Neural progenitor cell (in vitro differentiated cells): ENCODE measurements at places on chromosomes 7 and 10. TPM values are rescaled to one million over a fixed set of nuclear protein-coding genes. Genes with fewer than 3 reads are reported as not detected.

DNA sequence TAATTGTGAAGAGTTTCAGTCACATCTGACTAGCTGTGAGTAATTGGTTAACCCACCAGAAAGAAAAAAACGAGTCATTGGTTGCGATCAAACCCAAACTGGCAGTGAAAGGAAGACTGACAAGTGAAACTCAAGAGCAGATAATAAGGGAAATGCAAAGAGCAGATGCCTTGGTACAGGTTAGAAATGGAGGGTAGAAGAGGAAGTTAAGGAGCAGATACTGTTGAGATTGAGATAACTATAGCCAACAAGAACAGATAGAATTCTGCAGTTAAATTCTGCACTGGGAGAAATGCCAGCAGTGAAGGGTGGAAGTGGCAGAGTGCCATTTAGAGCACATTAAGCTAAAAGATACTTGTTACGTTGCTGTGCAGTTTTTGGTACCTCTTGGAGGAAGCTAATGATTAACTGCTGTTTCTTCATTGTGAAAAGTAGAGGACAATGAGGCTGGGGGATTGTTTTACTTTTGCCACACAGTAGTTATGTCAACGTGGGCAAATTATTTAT is 65.8 kb downstream of the CDK13 start:
- no peak overlapping the region for H3K27ac ChIP-seq
- no peak overlapping the region for H3K4me3 ChIP-seq
- H3K4me1 ChIP-seq, result no peaks in the 10 kb centered on the region
- no peak for DNase-seq

Gene KIAA1549
- total RNA-seq, result 4.8 and 9.1 TPM in 2 replicates

- no peaks in the 10 kb centered on the region for H3K27me3 ChIP-seq
- no peak overlapping the region for H3K4me3 ChIP-seq
- DNase-seq, result no peak
- no peaks in the 10 kb centered on the region for H3K4me1 ChIP-seq
- H3K27ac ChIP-seq, result no peak overlapping the region
These were observed 56.5 kb upstream of the NMT2 start for GRCh38 chr10:15224948-15225347.

Gene CAV1
- 0.19 and 1.2 TPM in 2 replicates for total RNA-seq

DNA sequence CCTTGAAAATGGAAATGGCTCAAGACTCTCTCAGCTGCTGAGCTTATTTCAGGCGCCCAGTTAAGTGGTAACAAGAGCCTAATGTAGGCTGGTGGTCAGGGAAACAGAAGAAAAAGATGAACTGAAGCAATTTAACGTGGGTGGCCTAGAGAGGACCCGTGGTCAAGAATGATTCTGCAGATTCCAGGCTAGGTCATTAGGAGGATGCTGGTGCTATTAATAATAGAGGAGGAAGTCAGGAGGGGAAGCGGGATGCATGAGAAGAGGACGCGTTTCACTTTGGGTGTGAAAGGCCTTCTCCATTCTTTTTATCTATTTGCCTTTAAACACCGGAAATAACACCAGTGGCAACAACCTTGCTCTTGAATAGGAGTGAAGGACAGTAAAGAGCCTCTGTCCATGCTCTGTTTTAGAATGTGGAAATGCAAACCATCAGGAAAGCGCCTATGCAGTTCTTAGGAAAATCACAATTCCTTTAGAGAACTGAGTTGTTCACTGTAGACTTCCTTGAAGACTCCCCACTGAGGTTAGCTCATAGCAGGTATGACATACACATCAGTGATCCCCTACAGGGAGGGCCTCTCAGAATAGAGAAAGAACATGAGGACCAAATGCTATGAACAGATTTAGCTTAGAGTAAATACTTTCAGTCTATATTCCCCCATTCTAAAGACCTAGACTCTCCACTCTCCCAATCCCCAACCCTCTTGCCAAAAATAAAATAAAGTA is 8.6 kb downstream of the LIPA start:
- H3K27ac ChIP-seq, result no peak overlapping the region
- H3K27me3 ChIP-seq, result peaks cover 69% of the 10 kb centered on the region
- peaks cover 12% of the 10 kb centered on the region for H3K4me1 ChIP-seq

- H3K4me3 ChIP-seq, result peak overlapping the region; percentile 84
- peaks cover 36% of the 10 kb centered on the region for H3K27me3 ChIP-seq
- peak; percentile 32 for DNase-seq
- H3K4me1 ChIP-seq, result peaks cover 11% of the 10 kb centered on the region
- H3K36me3 ChIP-seq, result no peaks in the 10 kb centered on the region
- no peak overlapping the region for H3K27ac ChIP-seq
These were observed 1.2 kb upstream of the ZEB1 start for GRCh38 chr10:31317652-31318381.

DNA sequence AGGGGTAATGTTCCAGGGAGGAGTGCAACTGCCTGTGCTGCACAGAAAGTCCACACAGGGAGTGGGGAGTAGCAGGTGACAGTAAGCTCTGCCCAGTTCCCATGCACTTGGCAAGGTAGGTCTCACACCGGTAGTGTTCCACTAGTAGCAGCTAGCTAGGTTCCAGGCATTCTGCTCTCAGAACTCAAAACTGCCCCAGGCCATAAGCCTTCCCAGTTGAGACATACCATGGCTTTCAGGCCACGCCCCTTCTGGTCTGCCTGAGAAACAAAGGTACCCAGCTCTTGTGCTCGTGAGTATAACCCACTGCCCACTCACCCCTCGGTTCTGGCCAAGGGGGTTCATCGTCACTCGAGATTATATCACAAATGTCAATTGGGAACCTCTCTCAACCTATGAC is 12.6 kb downstream of the CASP7 start:
- H3K36me3 ChIP-seq, result no peaks in the 10 kb centered on the region
- no peaks in the 10 kb centered on the region for H3K27me3 ChIP-seq
- no peak for DNase-seq
- no peak overlapping the region for H3K27ac ChIP-seq
- H3K4me1 ChIP-seq, result no peaks in the 10 kb centered on the region
- no peak overlapping the region for H3K4me3 ChIP-seq

DNA sequence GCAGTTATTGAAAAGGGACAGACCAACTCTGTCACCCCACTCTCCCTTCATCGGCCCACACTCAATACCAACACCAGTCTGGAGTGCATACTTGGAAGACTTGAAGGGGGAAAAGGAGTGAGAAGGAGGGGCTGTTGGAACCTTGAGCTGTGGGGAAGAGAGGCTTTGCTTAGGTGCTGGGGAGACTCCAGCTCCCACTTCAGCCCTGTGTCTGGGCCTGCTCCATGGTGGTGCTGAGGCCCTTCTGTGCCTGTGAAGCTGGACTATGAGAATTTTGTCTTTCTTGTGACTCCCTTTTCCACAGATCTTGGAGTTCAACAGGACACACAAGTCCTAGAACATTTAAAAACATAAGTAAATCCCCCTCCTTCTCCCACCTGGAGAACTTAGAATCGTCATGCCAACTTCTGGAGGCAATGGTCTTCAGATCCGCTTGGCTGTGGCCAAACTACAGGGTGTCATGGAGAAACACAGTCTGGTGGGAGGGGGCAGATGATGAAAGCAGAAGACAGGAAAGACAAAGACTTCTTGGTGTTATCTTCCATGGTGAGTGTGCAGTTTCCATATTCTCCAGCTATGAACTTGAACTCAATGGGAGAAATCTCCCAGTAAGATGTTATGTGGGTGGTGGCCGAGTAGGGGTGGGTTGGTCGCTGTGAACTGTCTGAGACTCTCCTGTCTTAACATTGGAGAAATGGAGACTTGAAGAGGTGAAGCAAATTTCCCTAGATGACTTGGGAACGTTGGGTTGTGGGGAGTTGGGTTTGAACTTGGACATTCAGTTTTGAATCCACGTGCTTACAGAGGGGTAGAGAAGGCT is 18.4 kb upstream of the GIMAP8 start:
- no peaks in the 10 kb centered on the region for H3K36me3 ChIP-seq
- peaks cover 10% of the 10 kb centered on the region for H3K4me1 ChIP-seq
- H3K27ac ChIP-seq, result no peak overlapping the region
- H3K4me3 ChIP-seq, result no peak overlapping the region
- no peaks in the 10 kb centered on the region for H3K27me3 ChIP-seq

DNA sequence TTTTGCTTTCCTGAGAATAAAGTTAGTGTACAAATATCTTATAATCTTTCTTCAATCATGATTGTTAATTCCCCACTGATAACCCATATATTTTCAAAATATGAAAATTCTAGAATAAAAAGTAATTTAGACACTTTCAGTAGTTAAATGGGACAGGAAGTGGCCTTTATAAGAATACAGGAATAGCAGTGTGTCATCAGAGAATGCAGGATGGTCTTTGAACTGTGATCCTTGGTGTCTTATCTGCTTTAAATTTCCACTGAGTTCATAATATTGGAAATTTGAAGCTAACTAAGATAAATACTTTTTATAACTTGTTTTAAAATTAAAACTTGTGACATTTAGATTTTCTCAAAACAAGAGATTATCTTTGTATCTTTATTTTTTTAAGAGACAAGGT is 75.4 kb downstream of the CREM start:
- H3K4me3 ChIP-seq, result no peak overlapping the region
- no peaks in the 10 kb centered on the region for H3K4me1 ChIP-seq

Gene GPC2
- total RNA-seq, result 17.0 and 61.0 TPM in 2 replicates

Gene SRRM3
- total RNA-seq, result 2.2 and 4.6 TPM in 2 replicates

Gene ZKSCAN5
- 19.6 and 23.3 TPM in 2 replicates for total RNA-seq

Gene HDAC9
- total RNA-seq, result 16.0 and 28.6 TPM in 2 replicates

GRCh38 chr10:121511943-121512342 is 86.3 kb downstream of the FGFR2 start:
- H3K4me3 ChIP-seq, result no peak overlapping the region
- no peak overlapping the region for H3K27ac ChIP-seq
- H3K36me3 ChIP-seq, result no peaks in the 10 kb centered on the region
- H3K27me3 ChIP-seq, result no peaks in the 10 kb centered on the region
- H3K4me1 ChIP-seq, result peaks cover 4% of the 10 kb centered on the region
- no peak for DNase-seq
